ENCODE measurements at places on chromosomes 16 and 17. TPM values are rescaled to one million over a fixed set of nuclear protein-coding genes. Genes with fewer than 3 reads are reported as not detected.

KRT31 gene
- polyA plus RNA-seq, result not detected

C17orf113 gene
- 0.22 TPM for polyA plus RNA-seq

ASB16 gene
- polyA plus RNA-seq, result not detected

KRT36 gene
- not detected for polyA plus RNA-seq

SLC6A4 gene
- 0.06 TPM for polyA plus RNA-seq

FBXW10 gene
- 0.05 TPM for polyA plus RNA-seq

NGFR gene
- polyA plus RNA-seq, result 2.0 TPM

HBM gene
- not detected for polyA plus RNA-seq

RND2 gene
- 0.28 TPM for polyA plus RNA-seq

LPO gene
- not detected for polyA plus RNA-seq

ZG16 gene
- polyA plus RNA-seq, result 0.97 TPM

ABCC11 gene
- not detected for polyA plus RNA-seq

GLP2R gene
- 4.4 TPM for polyA plus RNA-seq

CUEDC1 gene
- polyA plus RNA-seq, result 46.2 TPM

SRL gene
- polyA plus RNA-seq, result 2.7 TPM

PERCC1 gene
- not detected for polyA plus RNA-seq

RASD1 gene
- polyA plus RNA-seq, result 36.7 TPM

CTRB1 gene
- 1.8 TPM for polyA plus RNA-seq

VAMP2 gene
- polyA plus RNA-seq, result 52.6 TPM

CETP gene
- 0.89 TPM for polyA plus RNA-seq

KRTAP3-1 gene
- polyA plus RNA-seq, result not detected

SEPHS2 gene
- polyA plus RNA-seq, result 45.0 TPM

KRT33A gene
- polyA plus RNA-seq, result not detected

MYL11 gene
- polyA plus RNA-seq, result 0.98 TPM

FLYWCH2 gene
- polyA plus RNA-seq, result 15.8 TPM

TVP23B gene
- polyA plus RNA-seq, result 19.0 TPM

DRC7 gene
- polyA plus RNA-seq, result 0.24 TPM

MRPL45 gene
- 41.4 TPM for polyA plus RNA-seq

SPIRE2 gene
- 3.4 TPM for polyA plus RNA-seq

IGF2BP1 gene
- polyA plus RNA-seq, result not detected

SKAP1 gene
- polyA plus RNA-seq, result 1.4 TPM

KRT40 gene
- not detected for polyA plus RNA-seq

GPRC5C gene
- polyA plus RNA-seq, result 35.5 TPM

Measured in adipose tissue (tissue), 3 donors.